ENCODE measurements at places on chromosomes 16 and 17. TPM values are rescaled to one million over a fixed set of nuclear protein-coding genes. Genes with fewer than 3 reads are reported as not detected.

Gene SRCIN1
- polyA plus RNA-seq, result 30.3 TPM

Gene TP53TG3B
- 0.16 TPM for polyA plus RNA-seq

Gene CBLN1
- 2.1 TPM for polyA plus RNA-seq

Gene SPATA22
- polyA plus RNA-seq, result 0.46 TPM

Gene CYGB
- 10.3 TPM for polyA plus RNA-seq

Gene NME2
- 263 TPM for polyA plus RNA-seq

Gene SKAP1
- polyA plus RNA-seq, result 3.2 TPM

GRCh38 chr17:83122834-83123233 is 43.4 kb downstream of the METRNL start:
- no peaks in the 10 kb centered on the region for H3K4me1 ChIP-seq
- no peaks in the 10 kb centered on the region for H3K36me3 ChIP-seq
- DNase-seq, result no peak
- no peaks in the 10 kb centered on the region for H3K27me3 ChIP-seq
- H3K4me3 ChIP-seq, result no peak overlapping the region

- H3K36me3 ChIP-seq, result no peaks in the 10 kb centered on the region
- H3K4me3 ChIP-seq, result peak overlapping the region; percentile 48
- no peaks in the 10 kb centered on the region for H3K4me1 ChIP-seq
- H3K27me3 ChIP-seq, result no peaks in the 10 kb centered on the region
- H3K27ac ChIP-seq, result peak overlapping the region; percentile 22
Measured at GRCh38 chr16:89827383-89828198, 684 bp upstream of the SPIRE2 start.

GRCh38 chr16:30997725-30998711 is 12.4 kb downstream of the STX1B start:
- peak overlapping the region; percentile 43 for H3K4me3 ChIP-seq

GRCh38 chr17:42819939-42820535 is 4.0 kb downstream of the BECN1 start:
- H3K27ac ChIP-seq, result no peak overlapping the region
- H3K27me3 ChIP-seq, result no peaks in the 10 kb centered on the region
- DNase-seq, result no peak
- no peak overlapping the region for H3K4me3 ChIP-seq
- H3K4me1 ChIP-seq, result peaks cover 13% of the 10 kb centered on the region
- H3K36me3 ChIP-seq, result peaks cover 59% of the 10 kb centered on the region

GRCh38 chr16:57800200-57801097 is 1.8 kb downstream of the KIFC3 start:
- DNase-seq, result no peak
- no peaks in the 10 kb centered on the region for H3K27me3 ChIP-seq
- peaks cover 36% of the 10 kb centered on the region for H3K4me1 ChIP-seq
- H3K4me3 ChIP-seq, result peak overlapping the region; percentile 61
- no peaks in the 10 kb centered on the region for H3K36me3 ChIP-seq

DNA sequence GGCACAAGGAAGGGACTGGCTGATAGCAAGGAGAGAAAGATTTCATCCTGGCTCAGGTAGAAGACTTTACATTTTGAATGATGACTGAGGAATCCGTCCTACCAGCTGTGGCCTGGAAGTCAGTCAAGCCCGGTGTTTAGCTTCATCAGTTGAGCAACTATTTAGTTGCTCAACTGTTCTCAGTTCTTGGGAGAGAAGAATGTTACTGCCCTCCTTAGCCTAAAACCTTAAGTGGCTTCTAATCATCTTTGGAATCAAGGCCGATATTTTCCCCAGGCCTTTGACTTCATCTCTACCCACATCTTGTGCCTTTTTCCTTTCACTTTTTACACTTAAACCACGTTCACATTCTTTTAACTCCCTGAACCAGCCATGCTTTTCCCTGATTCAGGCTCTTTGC is 17.3 kb upstream of the RBL2 start:
- no peaks in the 10 kb centered on the region for H3K36me3 ChIP-seq
- no peaks in the 10 kb centered on the region for H3K27me3 ChIP-seq
- no peaks in the 10 kb centered on the region for H3K4me1 ChIP-seq
- H3K27ac ChIP-seq, result no peak overlapping the region
- no peak overlapping the region for H3K4me3 ChIP-seq

- no peaks in the 10 kb centered on the region for H3K36me3 ChIP-seq
- no peak overlapping the region for H3K27ac ChIP-seq
- H3K4me1 ChIP-seq, result no peaks in the 10 kb centered on the region
- no peak for DNase-seq
- H3K4me3 ChIP-seq, result no peak overlapping the region
- no peaks in the 10 kb centered on the region for H3K27me3 ChIP-seq
Measured at GRCh38 chr16:5640883-5641282, 543.3 kb upstream of the EEF2KMT start.

GRCh38 chr17:73187203-73187769 is 5.6 kb upstream of the COG1 start:
- H3K36me3 ChIP-seq, result no peaks in the 10 kb centered on the region
- no peaks in the 10 kb centered on the region for H3K27me3 ChIP-seq
- no peak overlapping the region for H3K4me3 ChIP-seq
- H3K27ac ChIP-seq, result no peak overlapping the region
- no peak for DNase-seq
- peaks cover 5% of the 10 kb centered on the region for H3K4me1 ChIP-seq

DNA sequence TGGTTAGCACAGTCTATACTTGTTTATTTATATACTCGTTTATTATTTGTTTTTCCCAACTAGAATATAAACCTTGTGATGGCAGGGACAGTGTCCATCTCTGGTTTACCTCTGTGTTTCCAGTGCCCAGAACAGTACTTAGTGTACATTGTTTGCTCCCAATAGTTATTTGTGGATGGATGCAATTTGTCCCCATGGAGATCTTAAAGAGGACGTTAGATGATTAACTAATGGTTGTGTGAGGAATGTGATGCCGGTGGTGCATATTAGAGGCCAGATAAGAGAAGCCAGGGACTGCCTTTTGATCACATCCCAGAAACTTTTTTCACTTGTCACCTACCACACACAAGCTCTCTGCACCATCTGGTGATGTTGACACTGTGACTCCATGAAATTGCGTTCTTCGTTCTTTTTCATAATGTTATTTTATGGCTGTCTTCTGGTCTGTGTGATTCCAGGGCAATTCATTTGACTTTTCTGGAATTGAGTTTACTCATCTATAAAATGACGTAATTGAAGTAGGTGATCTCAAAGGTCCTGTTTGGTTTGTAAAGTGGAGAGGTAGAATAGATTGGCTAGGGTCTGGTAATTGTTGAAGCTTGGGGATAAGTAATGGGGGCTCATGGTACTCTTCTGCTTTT is 1.2 kb downstream of the COX10 start:
- H3K4me3 ChIP-seq, result no peak overlapping the region
- no peaks in the 10 kb centered on the region for H3K27me3 ChIP-seq
- peaks cover 11% of the 10 kb centered on the region for H3K4me1 ChIP-seq
- H3K27ac ChIP-seq, result no peak overlapping the region

- DNase-seq, result peak; percentile 40
- no peak overlapping the region for H3K4me3 ChIP-seq
- H3K36me3 ChIP-seq, result no peaks in the 10 kb centered on the region
- H3K27ac ChIP-seq, result no peak overlapping the region
- no peaks in the 10 kb centered on the region for H3K27me3 ChIP-seq
- no peaks in the 10 kb centered on the region for H3K4me1 ChIP-seq
Measured at GRCh38 chr16:13453325-13453724, 466.6 kb upstream of the ERCC4 start.
